ENCODE measurements at places on chromosomes 11 and 22.
A peak's percentile ranks its signal among the peaks of the same experiment; 100 is the strongest.

DNA sequence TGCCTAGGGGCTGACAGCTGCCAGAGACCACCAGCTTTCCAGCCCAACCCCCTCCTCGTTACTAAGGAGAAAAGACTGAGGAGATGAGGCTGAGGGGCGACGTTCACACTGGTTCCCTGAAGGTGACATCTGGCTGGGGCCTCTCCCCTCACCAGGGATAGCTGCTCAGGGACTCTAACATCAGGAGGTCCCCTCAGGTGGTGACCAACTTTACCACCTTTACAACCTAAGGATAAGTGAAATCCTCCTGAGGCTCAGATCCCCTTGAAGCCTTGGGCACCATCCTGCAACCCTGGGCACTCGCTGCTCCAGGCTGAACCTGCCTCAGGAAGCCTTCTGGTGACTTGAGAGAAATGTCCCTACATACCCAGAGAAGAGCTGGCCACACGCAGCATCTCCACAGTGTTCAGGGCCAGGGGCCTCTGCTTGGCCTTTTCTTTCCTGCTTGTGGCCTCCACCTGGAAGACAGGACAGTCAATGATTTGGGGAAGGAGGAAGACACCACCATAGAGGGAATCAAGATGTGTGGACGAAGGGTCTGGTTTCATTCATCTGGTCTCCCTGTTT, 12.4 kb upstream of the PPM1F start:
- DNase-seq = no peak

GRCh38 chr11:64340671-64341335, 799 bp downstream of the CCDC88B start:
- DNase-seq = no peak

- no peak for DNase-seq
These were observed 16.3 kb upstream of the CYP2R1 start for GRCh38 chr11:14908214-14908880.

- no peak for DNase-seq
These were observed 76.0 kb downstream of the TRIM29 start for GRCh38 chr11:120061761-120062560.

DNA sequence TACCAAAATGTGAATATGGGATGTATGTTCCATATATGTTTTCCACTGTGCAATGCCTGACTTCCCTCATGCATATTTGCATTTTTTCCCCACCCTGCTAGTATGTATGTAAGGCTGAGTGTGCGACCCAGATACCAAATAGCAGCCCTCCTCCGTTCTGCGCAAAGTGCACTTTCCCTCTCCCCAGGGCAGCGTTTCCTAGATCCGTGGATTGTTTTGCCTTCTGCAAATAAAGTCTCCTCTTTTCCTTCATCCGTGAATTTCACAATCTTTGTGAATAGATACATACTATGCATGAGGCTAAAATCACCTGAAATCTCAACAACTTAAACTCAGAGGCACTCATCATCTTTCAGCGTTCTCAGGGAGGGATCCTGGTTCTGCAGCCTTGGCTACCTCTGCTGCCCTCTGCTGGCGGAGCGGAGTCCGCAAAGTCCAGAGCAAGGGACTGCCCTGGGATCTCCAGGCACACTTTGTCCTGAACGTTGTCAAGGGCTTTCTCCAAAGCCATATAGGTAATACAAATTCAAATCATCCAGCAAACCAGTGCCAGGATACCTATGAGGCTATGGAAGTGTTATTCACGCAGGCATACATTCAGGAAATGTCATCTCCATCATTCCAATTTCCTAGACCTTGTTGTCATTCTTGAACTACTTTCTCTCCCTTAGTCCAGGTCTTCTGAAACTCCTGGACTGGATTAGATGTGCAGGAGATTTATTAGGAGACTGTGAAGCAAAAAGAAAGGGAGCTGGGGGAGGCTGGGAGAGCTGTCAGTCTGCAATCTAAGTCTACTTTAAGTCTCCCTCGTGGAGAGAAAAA, 53.1 kb downstream of the CNTF start:
- DNase-seq = peak; percentile 82

DNA sequence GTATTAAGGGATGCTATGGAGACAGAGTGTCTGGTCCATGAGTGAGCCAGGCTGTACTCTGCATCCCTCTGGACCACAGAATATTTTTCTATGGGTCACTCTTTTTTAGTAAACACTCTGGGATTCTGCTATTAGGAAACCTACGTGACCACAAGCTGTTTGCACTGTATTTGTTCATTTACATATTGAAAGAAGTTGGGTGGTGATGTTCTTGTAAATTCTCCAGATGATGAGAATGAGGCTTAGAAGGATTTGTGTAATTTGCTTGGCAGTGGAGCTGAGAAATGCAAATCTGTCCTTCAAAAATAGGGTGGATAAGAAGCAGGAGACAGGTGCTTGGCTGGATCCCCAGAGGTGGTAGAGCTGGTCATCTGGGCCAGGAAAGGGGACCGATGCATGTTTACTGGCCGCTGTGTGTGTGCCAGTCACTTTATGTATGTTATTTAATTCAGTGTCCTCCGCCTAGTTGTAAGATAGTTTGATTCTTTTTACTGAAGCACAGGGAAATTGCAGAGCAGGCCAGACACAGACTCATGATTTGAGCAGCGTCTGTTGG, 63.7 kb upstream of the HEPHL1 start:
- no peak for DNase-seq

- no peak for DNase-seq
These were observed 661.9 kb downstream of the CNTN5 start for GRCh38 chr11:99682646-99683045.

- no peak for DNase-seq
These were observed 21.6 kb downstream of the PHLDB1 start for GRCh38 chr11:118628861-118629549.

DNA sequence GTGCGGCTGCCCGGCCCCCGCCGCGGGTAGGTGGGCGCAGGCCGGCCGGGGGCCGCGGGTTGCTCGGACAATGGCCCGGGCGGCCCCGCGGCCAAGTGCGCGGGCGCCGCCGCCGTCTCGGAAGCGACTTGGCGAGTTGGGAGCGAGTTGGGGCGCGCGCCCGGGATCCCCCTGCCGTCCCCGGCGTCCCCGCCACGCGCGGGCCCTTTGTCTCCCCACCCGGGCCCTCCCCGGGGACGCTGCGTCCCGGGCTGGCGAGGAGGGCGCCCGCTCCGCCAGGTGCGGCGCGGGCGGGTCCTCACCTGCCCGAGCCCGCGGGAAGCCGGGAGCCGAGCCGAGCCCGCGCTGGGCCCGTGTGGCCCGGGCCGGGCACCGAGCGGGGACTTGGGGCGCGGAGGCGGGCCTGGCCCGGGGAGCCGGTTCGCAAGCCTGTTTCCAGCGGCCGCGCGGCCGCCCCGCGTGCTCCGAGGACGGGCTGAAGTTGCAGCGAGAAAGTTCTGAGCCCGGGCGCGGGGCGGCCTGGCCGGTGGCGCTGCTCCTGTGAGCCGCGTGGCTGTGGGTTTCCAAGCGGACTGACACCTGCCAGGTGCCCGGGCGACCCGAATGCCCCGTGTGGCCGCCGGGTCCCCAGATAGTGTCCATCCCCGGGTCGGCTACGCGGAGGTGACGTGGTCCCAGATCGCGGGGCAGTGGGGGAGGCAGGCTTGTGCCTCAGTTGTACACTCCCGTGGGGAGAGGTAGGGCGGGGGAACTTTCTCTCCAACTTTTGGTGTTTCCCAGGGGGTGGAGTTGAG, 586 bp downstream of the LRP5 start:
- DNase-seq = no peak

GRCh38 chr11:6350043-6350442, 29.7 kb upstream of the CAVIN3 start:
- DNase-seq = no peak

DNA sequence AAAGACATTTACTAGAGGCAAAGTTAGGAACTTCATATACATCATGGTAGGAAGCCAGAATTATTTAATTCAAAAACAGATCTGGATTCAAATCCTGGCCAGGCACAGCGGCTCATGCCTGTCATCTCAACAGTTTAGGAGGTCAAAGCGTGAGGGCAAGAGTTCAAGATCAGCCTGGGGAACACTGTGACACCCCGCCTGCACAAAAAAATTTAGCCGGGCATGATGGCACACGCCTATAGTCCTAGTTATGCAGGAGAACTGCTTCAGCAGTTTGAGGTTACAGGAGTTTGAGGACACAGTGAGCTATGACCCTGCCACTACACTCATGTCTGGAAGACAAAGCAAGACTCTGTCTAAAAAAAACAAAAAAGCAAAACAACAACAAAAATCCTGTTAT, 8.9 kb downstream of the MRTFA start:
- DNase-seq = no peak

All from substantia nigra (tissue), 51 donors.